Muscle of arm (tissue), 14 donors: ENCODE measurements at places on chromosomes 7 and 10. TPM values are rescaled to one million over a fixed set of nuclear protein-coding genes. Genes with fewer than 3 reads are reported as not detected.

Gene PDE6C
- polyA plus RNA-seq, result not detected

- no peak for DNase-seq
These were observed 65.5 kb downstream of the BPGM start for GRCh38 chr7:134712196-134712595.

GRCh38 chr10:50600831-50601477 lies 22.8 kb downstream of the SGMS1 start:
- DNase-seq, result no peak

Gene PLPP4
- 1.6 TPM for polyA plus RNA-seq

DNA sequence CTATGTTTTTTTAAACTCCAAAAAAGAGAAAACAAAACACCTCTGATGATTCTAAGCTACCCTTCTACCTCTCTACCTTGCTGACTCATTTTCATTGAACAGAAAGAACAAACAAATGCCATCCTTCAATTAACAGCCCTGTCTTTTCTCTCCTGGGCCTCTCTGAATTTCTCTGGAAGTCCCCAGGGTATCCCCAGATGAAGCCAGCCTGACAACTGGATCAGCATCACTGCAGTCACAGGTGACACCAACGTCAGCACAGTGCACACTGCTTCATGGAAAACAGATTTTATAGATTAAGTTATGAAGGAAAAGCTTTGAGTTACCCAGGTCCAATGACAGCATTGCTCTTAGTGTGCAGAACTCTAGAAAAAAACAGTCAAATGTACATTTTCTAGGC lies 5.7 kb downstream of the HUS1 start:
- DNase-seq, result no peak

- no peak for DNase-seq
These were observed 1.5 kb upstream of the WDR37 start for GRCh38 chr10:1054684-1055083.
